Stromal cell of bone marrow (primary cell): ENCODE measurements at places on chromosomes 1 and 21.

GRCh38 chr1:193456811-193457280 lies 270.4 kb upstream of the B3GALT2 start:
- DNase-seq = no peak

DNA sequence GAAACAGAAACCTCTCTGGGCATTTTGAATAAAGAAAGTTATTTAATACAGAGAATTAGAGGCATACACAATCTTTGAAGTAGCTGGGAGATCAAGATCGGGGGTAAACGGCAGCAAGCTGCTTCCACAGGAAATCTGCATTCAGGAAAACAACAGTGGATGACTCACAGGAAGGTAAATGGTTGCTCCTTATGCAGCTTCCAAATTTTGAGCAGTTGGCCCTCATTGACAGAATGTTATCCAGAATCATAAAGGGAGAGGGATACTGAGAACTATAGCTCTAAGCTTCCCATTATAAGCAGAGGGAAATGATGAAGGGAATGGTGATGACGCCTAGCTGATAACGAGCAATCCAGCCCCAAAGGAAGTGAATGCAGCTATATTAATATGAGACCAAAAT lies 28.6 kb downstream of the ZMYND12 start:
- DNase-seq = no peak

DNA sequence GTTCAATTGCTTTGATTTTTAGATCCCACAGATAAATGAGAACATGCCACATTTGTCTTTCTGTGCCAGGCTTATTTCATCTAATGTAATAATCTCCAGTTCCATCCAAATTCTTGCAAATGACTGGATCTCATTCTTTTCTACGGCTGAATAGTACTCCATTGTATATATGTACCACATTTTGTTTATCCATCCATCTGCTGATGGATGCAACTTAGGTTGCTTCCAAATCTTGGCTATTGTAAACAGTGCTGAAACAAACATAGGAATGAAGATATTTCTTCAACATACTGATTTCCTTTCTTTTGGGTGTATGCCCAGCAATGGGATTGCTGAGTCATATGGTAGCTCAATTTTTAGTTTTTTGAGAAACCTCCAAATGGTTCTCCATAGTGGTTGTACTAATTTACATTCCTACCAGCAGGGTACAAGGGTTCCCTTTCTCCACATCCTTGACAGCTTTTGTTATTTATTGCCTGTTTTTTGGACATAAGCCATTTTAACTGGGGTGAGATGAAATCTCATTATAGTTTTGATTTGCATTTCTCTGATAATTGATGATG lies 344.4 kb downstream of the KCTD3 start:
- DNase-seq = no peak

DNA sequence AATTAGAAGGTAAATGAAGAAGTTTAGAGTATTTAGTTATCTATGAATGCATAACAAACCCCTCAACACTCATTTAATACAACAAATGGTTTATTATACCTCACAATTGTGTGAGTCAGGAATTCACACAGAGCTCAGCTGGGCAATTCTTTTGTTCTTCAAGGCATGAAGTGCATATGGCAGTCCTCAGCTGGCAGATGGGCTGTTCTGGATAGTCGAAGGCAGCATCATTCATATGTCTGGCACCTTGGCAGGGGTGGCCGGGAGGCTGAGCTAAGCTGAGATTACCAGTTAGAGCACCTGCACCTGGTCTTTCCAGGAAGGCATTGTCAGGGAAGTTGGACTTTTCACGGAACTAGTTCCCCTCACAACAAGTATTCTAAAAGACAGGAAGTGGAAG lies 286.2 kb upstream of the DUSP10 start:
- no peak for DNase-seq
